HepG2 (cell line): ENCODE measurements at places on chromosomes 1 and 21. TPM values are rescaled to one million over a fixed set of nuclear protein-coding genes. Genes with fewer than 3 reads are reported as not detected.

The SFN gene
- 4.0 and 4.3 TPM in 2 replicates for polyA plus RNA-seq

The SARS1 gene
- polyA plus RNA-seq, result 103 and 142 TPM in 2 replicates

The GJA4 gene
- not detected in 2 replicates for polyA plus RNA-seq

The ITGB2 gene
- polyA plus RNA-seq, result 18.0 and 26.4 TPM in 2 replicates

The CELA3B gene
- 0.34 TPM in 1 of 2 replicates, not detected in the other for polyA plus RNA-seq

The IL19 gene
- polyA plus RNA-seq, result not detected in 2 replicates

The TMEM125 gene
- polyA plus RNA-seq, result 0.03 TPM in 1 of 2 replicates, not detected in the other

The HSD3B1 gene
- not detected in 2 replicates for polyA plus RNA-seq

The ELF3 gene
- 55.1 and 85.6 TPM in 2 replicates for polyA plus RNA-seq

The KIF21B gene
- polyA plus RNA-seq, result 0.17 and 0.22 TPM in 2 replicates

The NTRK1 gene
- not detected in 2 replicates for polyA plus RNA-seq

The FLG2 gene
- polyA plus RNA-seq, result not detected in 2 replicates

The AMY1B gene
- polyA plus RNA-seq, result not detected in 2 replicates

DNA sequence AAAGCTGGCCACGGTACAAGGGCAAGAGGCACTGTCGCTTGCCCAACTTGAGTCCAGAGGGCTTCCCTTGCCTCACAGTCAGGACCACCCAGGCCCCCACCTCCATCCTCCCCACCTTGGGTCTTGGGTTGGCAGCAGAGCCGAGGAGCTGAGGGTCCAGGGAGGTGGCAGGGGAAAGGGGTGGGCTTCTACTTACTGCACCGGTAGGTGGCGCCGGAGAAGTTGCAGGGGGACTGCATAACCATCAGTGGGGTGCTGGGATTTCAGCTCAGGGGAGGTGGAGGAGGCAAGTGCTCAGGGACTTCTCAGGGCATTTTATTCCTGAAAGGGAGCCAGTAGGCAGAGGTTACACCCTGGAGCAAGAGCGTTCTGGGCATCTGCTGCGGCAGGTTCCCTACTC, 44.0 kb downstream of the TRIM62 start:
- DNase-seq, result peak; percentile 32

- DNase-seq, result no peak
Observed at GRCh38 chr1:243938208-243938607, 88.2 kb upstream of the AKT3 start.

DNA sequence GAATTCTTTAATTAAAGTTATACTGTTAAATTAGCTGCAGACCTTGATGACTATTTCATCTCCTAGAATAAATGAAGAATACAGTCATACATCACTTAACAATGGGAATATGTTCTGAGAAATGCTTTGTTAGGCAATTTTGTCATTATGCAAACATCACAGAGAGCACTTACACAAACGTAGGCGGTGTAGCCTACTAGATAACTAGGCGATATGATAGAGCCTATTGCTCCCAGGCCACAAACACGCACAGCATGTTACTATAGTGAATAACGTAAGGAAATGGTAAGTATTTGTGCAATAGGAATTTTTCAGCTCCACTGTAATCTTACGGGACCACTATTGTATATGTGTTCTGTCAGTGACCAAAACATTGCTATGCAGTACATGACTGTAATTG, 37.6 kb upstream of the DESI2 start:
- DNase-seq, result no peak

GRCh38 chr21:44712203-44713028, 1.0 kb upstream of the TSPEAR start:
- no peak for DNase-seq

GRCh38 chr1:223645903-223646302, 19.6 kb downstream of the CAPN8 start:
- no peak for DNase-seq

GRCh38 chr1:207004931-207005830, 27.4 kb downstream of the C1orf116 start:
- peak; percentile 73 for DNase-seq

GRCh38 chr1:195071461-195071860, 1536.8 kb downstream of the KCNT2 start:
- no peak for DNase-seq

GRCh38 chr1:106022312-106022902, 1034.1 kb upstream of the PRMT6 start:
- DNase-seq, result no peak

DNA sequence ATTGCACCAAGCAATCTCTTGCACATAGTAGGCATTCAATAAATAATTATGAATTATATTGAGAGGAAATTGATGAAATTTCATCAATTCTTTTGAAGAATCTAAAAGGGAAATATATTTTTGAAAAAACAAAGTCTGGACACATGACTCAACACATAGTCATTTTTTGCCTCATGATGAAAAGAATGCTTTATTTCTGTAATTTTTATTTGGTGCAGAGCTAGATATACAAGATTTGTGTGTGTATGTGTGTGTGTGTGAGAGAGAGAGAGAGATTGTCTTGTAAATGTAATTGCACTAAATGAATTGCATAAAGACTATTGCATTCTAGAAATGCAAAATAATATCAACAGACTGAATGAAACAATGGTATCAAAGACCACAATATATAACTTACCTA, 206.2 kb upstream of the C1orf87 start:
- no peak for DNase-seq

DNA sequence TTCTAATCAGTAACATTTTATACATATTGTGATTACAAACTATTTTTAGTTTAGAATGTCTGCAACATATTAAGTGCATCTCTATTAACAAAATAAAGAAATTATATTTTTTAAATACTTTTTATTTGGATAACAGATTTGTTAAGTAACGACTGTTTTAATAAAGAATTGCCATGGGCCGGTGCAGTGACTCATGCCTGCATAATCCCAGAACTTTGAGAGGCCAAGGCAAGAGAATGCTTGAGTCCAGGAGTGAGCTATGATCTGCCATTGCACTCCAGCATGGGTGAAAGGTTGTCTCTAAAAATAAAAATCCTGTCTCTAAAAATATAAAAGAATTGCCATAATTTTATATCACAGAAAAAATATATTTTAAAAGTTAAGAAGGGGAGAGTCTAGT, 4.1 kb downstream of the LRRIQ3 start:
- DNase-seq, result peak; percentile 1
